NCI-H1105 treated with DMSO at 0.1 percent for 48 hours (cell line): ENCODE measurements at places on chromosomes 5 and 9.

GRCh38 chr5:153829510-153830065 lies 209.1 kb downstream of the FAM114A2 start:
- no peak for DNase-seq

- no peak for DNase-seq
Measured at GRCh38 chr5:35921930-35922329, 16.5 kb downstream of the CAPSL start.

GRCh38 chr9:37430841-37431597 lies 8.5 kb downstream of the GRHPR start:
- no peak for DNase-seq

DNA sequence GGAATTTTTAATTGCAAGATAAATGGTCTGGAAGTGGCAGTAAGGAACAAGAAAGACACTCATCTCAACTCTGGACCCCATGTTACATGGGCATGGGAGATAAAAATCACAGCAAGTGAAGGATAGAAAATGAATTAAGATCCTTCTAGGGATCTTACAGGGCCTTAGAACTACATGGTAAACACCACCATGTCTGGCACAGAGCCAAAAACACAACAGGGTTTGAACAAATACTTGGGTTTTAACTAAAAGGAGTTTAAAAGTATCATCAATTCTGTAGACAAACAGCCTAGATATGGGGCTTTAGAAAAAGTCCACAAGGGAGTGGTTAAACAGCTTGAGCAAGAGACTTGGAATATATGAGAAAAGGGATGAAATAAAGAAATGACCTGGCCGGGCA lies 366.4 kb downstream of the ARL15 start:
- no peak for DNase-seq

GRCh38 chr9:69260161-69260560 lies 64.9 kb upstream of the ENTREP1 start:
- no peak for DNase-seq

GRCh38 chr9:120755044-120755443 lies 38.2 kb downstream of the FBXW2 start:
- DNase-seq: no peak

DNA sequence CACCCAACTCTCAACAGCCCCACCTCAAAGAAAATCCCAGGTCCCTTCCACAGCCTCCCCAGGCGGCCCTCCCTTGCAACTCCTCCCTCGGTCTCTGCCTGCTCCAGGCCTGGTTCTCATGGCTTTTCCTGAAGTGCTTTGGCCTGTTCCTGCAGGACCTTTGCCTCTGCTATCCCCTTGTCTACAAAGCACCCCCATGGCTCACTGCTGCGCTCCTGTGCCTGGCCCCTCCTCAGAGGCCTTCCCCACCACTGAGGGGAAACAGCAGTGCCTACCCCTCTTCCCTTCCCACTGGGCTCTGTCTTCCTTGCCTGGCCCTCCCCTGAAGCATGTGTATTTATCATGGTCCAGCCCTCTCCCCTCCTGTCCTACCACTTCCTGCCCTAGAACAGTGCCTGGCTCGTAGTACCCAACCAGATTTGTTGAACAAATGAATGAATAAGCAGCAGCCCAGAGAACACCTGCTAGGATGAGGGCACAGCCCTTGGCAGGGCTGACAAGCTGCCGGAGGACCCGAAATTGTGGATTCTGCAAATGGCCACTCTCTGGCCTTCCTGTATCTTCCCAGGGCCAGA lies 68.6 kb upstream of the LRRTM2 start:
- DNase-seq: no peak

DNA sequence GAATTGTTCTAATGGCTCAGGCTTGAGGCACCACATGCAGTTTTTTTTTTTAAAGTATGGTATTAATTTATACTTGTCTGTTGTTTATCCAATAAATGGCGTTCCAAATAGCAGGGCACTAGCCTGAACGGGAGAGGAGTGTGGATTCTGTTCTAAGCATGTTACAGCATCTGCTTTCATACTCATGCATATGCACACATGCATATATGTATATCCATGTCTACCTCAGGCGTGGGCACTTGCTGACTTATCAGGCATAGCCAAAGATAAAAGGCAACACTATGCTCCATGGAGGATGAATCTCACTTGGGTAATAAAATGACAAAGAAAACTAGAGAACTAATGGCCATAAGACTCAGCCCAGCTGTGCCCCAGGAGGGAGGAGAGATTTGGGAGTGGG lies 393.8 kb downstream of the GADD45G start:
- DNase-seq: no peak

DNA sequence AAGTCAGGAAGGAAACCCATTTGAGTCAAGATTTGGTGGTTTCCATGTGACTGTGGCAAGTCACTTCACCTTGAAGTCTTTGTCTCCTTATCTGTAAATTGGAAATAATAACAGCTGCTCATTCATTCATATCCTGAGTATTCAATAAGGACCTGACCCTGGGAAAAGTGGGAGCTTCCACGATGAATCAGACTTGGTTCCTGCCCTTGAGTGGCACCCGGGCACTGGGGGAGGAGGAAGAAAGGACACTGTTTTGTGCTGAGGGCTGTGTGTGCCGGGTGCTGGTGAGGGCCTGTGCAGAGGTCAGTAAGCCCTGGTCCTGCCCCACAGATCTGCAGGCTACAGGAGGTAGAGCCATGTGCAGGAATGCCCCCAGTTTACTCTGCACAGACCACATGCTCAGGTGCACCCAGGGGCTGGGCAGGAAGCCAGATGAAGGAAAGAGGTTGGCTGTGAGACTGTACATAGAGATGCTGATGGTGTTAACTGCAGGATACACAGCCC lies 6.8 kb downstream of the NDST1 start:
- no peak for DNase-seq

- no peak for DNase-seq
Measured at GRCh38 chr5:39420482-39421145, 4.2 kb downstream of the DAB2 start.

GRCh38 chr9:34151398-34151797 lies 24.9 kb upstream of the DCAF12 start:
- no peak for DNase-seq

- no peak for DNase-seq
Measured at GRCh38 chr9:132430998-132431397, 21.0 kb downstream of the CFAP77 start.

DNA sequence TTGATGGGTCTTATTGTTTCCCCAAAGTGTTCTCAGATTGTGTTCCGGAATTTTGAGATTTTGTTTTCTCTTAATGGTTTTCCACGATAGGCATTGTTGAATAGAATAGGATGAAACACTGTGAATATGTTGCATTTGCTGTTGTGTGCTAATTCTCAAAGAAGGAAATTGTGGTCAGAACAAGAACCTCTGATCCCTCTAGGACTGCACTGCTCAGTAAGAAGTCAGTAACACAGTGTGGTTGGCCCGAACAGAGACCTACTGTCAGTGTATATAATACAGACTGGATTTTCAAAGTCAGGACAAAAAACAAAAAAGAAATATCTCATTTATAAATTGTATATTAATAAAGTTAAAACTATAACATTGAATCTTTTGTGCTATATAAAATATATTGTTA lies 494.8 kb downstream of the MAT2B start:
- DNase-seq: no peak

DNA sequence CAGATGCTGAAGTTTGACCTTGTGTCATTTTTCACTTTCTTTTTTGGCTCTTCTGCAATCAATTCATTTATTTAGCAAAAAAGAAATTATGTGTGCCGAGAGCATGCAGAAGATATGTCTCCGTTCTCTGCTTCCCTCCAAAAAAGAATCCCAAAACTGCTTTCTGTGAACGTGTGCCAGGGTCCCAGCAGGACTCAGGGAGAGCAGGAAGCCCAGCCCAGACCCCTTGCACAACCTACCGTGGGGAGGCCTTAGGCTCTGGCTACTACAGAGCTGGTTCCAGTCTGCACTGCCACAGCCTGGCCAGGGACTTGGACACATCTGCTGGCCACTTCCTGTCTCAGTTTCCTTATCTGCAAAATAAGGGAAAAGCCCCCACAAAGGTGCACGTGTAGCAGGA lies 2.4 kb downstream of the FGFR4 start:
- DNase-seq: no peak

DNA sequence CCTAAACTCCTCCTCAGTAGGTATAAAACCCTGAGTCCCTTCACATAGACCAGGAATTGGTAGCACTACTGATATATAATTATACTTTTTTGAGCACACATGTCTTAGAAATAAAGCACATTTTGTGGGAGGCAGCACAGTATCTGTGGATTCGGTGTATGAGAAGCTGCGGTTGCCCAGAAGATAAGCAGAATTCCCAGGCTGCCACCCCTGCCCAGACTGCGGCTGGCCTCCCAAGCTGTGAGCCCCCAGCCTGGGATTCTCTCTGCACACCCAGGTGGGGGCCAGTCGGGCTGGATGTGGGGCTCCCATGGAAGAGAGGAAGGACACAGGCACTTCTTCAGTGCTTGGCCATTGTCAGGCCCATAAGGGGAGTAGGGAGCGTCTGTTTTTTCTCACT lies 25.6 kb upstream of the ANGPTL2 start:
- DNase-seq: no peak

- no peak for DNase-seq
Measured at GRCh38 chr5:109030360-109031143, 282.9 kb downstream of the FER start.

- DNase-seq: no peak
Measured at GRCh38 chr9:5428794-5429528, 8.8 kb downstream of the PLGRKT start.

DNA sequence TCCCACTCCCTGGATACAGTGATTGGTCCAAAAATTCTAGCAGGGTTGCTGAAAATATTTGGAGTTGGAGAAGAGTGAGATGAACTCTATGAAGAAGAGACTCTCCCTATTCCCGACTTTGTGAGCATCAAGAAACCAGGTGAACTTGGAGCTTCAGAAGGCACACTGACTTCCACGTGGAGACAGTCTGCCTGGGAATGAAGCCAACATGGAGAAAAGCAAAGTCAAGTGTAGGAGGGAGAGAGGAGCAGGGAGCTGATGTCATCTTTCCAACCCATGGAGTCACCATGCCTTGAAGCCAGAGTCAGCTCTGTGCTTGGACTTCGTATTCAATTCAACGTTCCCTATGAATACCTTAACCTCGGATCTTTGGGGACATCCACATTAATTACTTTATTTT lies 125.1 kb downstream of the NPR3 start:
- no peak for DNase-seq

DNA sequence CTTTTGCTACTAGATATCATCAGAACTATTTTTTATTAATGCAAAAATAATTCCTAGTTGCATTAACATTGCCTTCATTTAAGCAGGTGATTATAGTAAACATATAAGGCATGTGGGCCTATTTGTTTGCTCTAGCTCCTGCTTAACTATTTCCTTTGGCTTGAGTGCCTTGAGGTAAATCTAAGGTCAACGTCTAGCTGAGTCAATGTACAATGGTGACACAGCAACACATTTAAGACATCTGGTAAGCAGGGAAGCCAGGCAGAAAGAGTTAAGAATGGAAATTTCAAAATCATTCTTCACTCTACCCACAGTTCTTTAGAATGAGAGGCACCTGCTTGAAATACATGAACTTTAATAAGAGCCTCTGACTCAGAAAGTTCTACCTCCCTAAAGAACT lies 111.9 kb upstream of the FST start:
- DNase-seq: no peak

- no peak for DNase-seq
Measured at GRCh38 chr5:160245506-160246086, 16.3 kb downstream of the FABP6 start.

GRCh38 chr9:119588874-119589744 lies 219.9 kb upstream of the BRINP1 start:
- peak; percentile 72 for DNase-seq

GRCh38 chr9:94160594-94161501 lies 76.6 kb downstream of the PTPDC1 start:
- no peak for DNase-seq

DNA sequence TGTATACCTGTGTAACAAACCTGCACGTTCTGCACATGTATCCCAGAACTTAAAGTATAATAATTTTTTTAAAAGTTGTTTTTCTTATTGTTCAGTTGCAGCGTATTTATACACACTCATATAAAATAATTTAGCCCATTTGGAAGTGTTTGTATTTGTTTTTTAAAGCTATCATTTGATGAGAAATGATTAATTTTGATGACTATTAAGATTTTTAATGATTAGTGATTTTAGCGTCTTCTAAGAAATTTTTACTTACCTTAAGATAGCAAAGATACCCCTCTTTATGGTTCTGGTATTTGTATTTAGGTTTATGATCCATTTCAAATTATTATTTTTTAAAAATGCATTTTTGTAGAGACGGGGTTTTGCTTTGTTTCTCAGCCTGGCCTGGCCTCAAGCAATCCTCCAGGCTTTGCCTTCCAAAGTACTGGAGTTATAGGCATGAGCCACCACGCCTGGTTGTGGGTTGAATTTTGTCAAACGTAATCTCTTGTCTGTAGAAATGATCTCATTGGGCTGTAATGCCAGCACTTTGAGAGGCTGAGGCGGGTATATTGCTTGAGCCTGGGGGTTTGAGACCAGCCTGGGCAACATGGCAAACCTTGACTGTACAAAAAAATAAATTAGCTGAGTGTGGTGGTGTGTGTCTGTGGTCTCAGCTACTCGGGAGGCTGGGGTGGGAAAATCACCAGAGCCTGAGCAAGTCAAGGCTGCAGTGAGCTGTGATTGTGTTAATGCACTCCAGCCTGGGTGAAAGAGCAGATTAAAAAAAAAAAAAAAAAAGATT lies 26.9 kb downstream of the CSNK1G3 start:
- no peak for DNase-seq

GRCh38 chr9:995192-995591 lies 18.7 kb downstream of the DMRT3 start:
- no peak for DNase-seq

DNA sequence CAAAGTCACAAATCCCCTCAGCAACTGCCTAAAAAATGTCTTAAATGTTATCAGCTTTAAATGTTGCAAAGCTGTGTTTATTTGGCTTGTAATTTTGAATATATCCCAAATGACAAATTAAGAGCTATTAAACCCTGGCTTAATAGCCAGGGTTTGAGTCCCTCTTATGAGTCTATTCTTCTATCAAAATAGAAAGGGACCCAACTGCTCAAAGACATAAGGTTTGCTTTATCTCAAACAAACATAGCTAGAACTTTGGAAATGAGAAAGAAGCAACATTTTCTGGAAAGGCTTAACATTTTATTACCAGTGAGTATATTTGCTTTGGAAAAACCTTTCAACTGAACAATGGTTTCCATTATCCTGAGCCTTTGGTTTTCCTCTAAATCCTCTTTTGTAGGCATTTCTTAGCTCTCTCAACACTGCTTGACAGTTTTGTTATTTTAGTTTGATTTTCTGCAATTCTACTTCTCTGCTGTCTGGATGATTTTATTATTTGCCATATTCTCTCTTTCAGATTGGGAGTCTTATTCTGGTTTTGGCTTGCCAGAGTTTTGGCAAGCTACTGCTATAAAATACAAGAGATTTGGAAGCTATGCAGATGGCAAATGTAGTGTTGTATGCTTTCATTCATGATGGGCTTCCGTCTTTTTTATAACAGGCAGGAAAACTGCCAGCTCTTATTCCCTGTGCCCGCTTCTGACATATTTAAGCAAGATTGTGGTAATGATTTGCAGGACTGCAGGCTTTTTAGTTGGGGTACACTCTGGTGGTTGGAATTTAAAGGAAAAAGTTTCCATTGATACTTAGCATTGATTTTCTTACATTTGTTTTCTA lies 734.9 kb downstream of the DTWD2 start:
- no peak for DNase-seq
